ENCODE measurements at places on chromosomes 13 and 19.

GRCh38 chr19:32201211-32201610, 144.2 kb upstream of the ZNF507 start:
- no peak for DNase-seq

GRCh38 chr13:101309014-101309619, 107.2 kb downstream of the NALCN start:
- no peak for DNase-seq

DNA sequence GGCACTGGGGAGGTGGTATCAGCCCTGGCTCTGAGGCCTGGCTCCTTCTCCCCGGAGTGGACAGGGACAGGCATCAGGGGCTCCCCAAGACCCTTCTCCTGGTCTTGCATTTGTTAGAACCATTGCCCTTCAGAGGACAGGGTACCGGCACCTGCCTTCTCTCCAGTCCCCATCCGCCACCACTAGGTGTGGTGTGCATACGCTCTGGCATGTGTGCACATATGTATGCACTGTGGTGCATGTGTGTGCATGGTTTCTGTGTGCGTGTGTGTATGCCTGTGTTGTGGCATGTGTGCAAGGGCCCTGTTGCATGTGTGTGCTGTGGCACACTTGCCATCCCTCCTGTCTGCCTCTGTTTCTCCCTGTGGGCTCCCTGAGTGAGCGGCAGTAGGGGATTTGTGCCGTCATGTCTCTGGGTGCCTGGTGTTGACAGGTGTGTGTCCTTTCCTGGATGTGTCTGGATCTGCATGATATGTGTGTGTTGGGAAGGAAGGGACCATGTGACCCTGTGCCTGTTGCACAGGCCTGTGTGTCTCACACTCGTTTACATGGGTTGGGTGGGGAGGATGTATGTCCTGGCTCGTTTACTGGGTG, 9.3 kb downstream of the KCTD15 start:
- no peak for DNase-seq

DNA sequence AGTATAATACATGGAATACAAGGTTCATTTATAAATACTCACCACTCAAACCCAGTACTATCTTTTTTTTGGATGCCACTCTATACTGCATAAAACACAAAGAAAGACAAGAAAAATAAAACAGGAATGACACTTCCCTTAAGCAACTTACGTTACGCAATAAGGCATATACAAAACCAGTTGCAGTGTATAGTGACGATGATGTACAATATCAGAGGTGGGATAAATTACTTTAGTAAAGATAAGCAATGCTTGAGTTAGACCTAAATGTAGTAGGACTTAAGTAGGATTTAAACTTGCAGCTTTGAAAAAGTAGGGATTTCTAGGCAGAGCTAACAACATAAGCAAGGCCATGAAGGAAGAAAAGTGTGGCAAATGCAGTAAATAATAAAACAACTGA, 374.9 kb downstream of the SPRY2 start:
- DNase-seq, result no peak

DNA sequence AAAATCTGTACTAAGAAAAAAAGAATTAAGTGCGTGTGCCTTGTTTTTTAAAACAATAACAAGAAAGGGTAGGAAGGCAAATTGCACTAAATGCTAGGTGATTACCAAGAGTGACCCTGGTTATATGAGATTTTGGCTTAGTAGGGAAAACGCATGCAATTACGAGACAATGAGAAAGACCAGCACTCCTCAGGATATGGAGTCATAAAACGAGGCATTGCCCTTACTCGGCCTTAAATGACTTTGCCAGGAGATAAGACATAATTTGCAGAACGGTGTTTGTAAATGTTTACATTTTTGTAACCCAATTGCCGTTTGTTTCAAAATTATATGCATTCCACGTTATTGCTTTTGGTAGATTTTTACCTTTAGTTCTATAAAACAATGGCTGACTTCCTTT, 179.8 kb downstream of the RBM26 start:
- no peak for DNase-seq

- no peak for DNase-seq
Measured at GRCh38 chr19:2544576-2545415, 68.9 kb downstream of the GADD45B start.

DNA sequence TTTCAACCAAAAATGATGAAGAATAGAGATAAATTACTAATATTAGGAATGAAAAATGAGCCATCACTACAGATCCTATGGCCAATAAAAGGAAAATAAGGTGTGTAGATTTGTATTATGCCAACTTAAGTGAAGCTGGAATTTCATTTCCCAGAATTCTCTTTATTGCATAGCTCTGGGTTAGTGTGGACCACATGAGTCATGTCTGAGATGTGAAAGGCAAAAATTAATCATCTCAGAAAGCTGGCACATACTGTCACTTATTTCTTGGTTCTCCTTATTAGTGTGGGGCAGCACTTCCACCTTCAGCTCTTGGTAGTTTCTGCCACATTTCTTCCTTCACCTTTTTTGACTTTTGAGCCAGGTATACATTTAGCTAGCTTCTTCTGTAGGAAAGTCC, 82.6 kb downstream of the KATNAL1 start:
- DNase-seq, result no peak

- DNase-seq, result peak; percentile 34
Measured at GRCh38 chr19:8252922-8253589, 43.9 kb downstream of the CERS4 start.

GRCh38 chr19:35015270-35015953, 14.9 kb upstream of the SCN1B start:
- no peak for DNase-seq

DNA sequence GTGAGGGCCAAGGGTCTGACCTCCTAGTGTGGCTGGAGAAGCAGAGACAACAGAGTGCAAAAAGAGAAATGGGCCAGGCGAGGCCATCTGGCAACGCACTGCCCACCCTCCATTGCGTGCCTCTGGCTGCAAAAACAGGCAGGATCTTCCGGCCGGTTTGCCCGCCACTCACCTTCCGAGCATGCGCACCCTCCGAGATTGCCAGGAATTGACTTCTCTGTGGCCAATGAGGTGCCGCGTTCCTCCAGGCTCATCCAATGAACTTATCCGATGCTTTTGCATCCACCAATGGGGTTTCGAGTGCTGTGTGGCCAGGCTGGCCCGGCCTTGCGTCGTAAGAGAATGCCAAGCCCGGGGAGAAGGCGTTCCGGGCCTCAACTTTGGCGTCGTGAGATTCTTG, at the start of gene TEX101:
Gene TEX101 (plus strand): TSS at position 337 of the 400 bp plus-strand sequence. CDS start 1,030 bp downstream, outside the sequence.
- no peak for DNase-seq

GRCh38 chr19:48445256-48445605, 552 bp upstream of the GRWD1 start:
- DNase-seq, result no peak

DNA sequence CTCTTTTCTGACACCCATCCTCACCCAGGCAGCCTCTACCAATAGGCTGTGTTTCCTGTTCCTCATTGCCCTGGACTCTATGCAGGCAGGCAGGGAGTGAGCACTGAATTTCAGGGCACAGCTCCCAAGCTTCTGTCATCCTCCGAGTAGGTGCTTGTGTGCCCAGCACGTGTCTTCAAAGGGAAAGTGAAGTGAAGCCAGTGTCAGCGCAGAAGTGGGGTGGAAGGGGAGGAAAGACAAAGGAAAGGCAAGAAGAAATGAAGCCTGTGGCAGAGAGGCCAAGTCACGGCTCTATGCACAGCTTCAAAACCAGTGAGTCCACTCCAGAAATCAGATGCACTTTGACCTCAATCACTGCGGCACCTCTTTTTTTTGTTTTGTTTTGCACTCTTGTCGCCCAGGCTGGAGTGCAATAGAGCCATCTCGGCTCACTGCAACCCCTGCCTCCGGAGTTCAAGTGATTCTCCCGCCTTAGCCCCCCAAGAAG, 16.9 kb downstream of the CEBPA start:
- DNase-seq, result no peak

- DNase-seq, result no peak
Measured at GRCh38 chr19:56667311-56667870, 4.2 kb downstream of the ZNF835 start.

- DNase-seq, result no peak
Measured at GRCh38 chr13:27573265-27573664, 47.1 kb downstream of the LNX2 start.

- no peak for DNase-seq
Measured at GRCh38 chr13:101210774-101211173, 205.5 kb downstream of the NALCN start.

- DNase-seq, result no peak
Measured at GRCh38 chr13:52846567-52847321, 1.7 kb downstream of the PCDH8 start.

DNA sequence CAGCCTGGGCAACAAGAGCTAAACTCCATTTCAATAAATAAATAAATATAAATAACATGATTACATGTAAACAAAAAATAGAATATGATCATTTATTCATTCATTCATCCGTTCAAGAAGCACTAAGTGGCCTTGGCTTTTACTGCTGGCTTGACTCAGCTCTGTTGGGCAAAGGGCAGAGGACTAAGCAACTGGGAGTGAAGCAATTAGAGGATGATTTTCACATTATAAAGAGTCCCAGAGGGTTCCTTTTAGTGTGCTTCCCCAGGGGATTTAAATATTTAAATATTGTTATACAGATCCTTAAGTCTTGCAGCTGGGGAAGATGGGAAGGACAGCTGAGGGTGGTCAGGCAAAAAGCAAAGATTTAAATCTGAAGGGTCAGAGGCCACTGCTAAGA, 34.9 kb upstream of the FLT1 start:
- no peak for DNase-seq

GRCh38 chr19:854549-854948, 2.4 kb downstream of the ELANE start:
- DNase-seq, result no peak

DNA sequence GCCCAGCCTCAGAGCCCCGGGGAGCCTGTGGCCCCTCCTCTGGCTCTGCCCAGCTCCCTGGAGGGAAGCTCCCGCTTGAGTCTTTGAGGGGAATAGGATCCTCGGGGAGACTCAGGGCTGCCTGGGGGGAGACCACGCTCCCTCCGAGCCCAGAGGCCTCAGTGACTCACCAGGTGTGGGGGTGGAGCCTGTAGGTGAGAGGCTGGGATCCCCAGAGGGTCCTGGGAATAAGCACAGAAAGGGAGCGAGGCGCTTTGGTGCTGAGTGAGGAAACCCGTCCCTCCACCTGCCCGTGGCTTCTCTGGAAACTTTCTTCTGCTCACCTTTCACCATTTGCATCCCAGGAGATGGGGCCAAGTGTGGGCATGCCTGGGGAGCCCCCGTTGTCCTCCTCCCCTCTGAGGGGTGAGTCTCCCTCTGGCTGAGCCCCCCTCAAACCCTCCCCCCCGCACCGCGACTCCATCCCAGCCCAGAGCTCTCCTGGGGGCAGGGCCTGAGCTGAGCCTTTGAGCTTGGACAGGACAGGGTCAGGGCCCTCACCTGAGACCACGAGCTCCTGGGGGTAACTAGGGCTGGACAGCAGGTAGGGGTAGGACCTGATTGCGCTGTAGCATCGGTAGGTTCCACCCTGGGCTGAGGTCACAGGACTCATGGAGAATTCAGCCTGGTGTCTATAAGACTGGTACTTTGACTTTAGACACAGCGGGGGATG, 2.7 kb downstream of the LILRB5 start:
- no peak for DNase-seq

DNA sequence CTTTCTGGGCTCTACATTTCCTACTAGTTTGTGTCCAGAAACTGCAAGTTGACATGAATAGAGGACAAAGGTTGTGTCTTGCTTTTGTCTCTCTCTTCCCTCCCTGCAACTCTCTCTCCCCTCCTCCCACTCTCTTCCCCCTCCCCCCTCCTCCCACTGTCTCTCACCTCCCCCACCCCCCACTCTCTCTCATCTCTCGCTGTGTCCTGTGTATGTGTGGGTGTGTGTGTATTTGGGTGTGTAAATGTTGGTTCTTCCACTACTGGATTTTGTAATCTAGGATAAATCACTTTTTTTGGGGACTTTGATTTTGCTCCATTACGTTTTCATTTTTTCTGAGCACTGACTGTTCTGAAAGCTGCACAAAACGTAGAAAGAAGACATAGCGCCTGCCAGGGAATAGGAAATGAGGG, 48.4 kb downstream of the AKAP11 start:
- no peak for DNase-seq

DNA sequence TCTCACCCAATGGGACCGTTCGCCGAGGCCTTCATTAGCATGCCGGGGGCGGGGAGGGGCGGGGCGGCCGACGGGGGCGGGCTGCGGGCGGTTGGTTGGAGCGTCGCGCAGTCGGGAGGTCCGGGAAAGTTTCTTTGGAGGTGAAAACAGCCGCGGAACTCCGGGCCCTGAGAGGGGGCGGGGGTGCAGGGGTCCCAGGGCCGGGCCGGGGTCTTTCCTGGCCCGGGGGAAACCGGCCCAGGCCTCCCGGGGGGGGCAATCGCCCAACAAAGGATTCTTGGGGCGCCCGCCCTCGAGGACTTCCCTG, at the start of gene HMG20B:
Gene HMG20B (plus strand): TSS at position 90 of the 307 bp plus-strand sequence. CDS start 366 bp downstream, outside the sequence.
- no peak for DNase-seq

DNA sequence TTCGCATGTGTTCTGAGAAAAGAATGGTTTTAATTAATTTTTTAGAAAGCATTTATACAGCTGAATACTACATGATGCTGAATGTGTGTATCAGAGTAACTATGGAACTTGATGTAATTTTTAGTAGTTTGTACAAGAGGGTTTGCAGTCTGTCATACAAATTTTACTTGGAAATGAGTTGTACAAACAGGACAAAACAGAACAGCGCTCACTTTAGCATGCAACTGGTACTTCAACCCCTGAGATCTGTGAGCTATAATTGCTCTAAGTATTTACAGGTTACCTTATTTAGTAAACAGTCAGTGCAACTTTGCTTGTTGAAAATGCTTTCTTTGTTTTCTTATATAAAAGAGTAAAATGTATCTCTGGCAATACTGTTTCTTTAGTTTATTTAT, 706 bp downstream of the TNFRSF19 start:
- no peak for DNase-seq

GRCh38 chr13:113952151-113952982, 21.5 kb downstream of the C13orf46 start:
- DNase-seq, result no peak

DNA sequence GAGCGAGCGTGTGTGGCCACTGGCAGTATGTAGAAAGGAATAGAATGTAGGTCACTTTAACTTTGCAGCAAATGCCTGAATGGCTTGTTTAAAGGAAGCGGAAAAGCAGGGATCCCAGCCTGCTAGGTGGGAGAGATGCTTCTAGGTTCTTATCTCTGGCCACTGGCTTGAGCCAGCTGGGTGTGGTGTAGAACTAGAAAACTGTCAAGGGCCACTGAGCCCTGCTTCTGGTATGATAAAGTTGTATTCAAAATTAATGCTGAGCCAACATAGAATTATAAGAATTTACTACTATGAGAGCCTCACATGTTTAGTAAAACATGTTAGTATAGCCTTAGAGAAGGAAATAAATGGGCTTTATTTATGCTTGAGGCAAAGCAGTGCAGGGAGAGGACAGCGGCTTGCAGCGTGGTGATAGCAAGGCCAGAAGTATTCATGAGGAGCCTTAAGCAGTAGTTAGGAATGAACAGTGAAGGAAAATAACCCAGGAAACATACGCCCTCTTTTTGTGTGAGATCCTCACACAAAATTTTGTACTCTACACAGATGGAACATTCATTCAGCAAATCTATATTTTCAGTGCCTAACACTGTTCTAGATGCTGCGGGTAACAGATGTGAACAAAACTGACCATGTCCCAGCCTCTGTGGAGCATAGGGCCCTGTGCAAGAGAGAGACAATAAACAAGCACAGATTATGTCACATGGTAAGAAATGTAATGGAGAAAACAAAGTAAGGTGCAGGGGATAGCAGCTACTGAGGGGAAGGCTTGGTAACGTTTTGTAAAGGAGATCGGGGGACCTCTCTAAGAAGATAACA, 863.2 kb downstream of the DIAPH3 start:
- DNase-seq, result no peak

Measured in NCI-H1930 (cell line).